ENCODE measurements at places on chromosomes 12 and 14.
A peak's percentile ranks its signal among the peaks of the same experiment; 100 is the strongest.

DNA sequence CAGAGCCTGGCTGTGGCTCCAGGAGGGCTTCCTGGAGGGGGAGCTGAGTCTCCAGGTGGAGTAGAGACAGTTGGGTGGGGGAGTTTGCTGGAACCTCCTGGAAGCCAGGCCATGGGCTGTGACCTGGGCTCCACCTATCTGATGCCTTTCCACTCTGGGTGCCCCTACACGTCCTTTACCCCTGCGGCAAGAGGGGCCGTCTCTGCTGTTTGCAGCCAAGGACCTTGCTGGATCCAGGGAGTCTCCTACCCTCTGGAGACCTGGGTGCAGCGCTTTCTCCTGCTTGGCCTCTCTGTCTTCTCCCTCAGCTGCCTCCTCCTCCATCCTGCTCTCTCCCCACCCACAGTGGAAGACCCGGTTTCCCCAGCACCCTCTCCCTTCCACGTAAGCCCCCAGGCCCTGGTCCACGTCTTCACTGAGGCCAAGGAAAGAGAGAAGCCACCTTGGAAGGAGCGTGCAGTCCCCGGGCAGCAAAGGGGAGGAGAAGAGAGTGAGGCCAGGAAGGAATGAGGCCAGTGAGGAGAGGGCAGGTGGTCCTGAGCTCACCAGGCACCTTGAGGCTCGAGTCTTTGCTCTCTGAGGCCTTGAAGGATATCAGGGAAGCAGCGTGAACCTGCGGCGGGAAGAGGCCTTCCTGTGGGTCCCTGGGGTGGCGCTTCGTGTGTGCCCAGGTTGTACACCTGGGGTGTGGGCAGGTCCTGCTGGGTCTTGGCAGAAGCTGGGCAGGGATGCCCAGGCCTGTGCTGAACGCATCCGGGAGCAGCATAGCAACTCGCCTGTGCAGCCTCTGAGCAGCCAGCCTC is 294.3 kb upstream of the RTL1 start:
- no peak for DNase-seq

DNA sequence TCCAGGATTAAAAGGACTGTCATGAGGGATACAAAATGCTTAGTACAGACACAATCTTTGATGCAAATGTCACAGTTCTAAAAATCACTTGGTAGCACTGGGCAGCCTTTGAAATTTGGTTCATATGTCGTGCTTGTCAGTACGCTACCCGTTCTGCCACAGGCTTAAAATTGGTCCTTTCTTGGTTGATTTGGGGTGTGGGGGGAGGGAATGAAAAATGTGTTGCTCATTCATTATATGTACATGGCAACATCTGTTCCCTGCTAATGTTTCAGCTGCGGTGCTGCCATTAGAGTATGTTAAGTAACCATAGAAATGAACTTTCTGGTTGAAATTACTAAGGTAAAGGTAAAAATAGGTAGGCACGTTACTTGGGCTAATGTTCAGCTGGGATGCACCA is 155.4 kb upstream of the ARHGAP5 start:
- DNase-seq: no peak

DNA sequence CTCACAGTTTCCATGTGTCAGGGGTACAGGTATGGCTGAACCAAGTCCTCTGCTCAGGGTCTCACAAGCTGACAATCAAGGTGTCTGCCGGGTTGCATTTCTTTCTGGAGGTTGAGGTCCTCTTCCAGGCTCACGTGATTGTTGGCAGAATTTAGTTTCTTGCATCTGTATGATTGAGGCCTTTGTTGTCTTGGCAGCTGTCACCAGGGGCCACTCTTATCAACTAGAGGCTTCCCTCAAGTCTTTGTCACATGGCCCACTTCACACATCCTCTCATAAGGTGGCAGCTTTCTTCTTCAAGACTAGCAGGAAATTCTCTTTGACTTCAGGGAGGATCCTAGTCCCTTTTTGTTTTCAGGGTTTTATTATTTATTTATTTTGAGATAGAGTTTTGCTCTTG is 46.0 kb upstream of the FOS start:
- peak; percentile 85 for DNase-seq

DNA sequence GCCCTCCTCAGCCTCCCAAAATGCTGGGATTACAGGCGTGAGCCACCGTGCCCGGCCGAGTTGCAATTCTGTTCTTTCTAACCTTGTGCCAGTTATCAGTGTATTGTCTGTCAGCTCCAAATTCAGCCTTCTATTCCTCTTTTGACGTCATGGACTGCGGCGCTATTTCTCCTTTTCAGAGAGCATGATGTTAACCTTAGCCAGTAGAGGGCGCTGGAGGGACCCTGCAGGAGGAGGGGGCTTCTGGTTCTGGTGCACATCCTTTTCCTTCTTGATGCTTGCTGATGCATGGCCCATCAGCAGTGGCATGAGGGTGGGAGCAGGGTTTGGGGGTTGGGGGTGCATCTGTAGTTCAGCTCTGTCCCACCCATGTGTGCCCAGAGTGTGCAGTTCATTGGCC is 179.3 kb upstream of the RMST start:
- DNase-seq: no peak

DNA sequence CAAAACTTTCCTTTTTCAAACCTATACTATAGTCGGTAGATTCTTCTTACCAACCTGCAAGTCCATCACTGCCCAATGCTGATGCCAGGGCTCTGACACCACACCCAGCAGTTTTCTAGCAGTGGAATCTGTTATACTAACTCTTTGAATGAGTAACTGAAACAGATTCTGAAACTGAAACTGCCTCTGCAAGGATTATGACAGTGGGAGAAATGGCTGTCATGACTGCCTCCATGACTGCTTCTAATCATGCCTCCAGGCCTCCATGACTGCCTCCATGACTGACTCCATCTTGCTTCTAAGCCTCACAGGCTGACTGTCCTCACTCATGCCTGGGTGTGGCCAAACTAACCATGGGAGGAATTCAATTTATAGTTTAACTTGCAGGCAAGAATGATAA is 29.4 kb upstream of the OXA1L start:
- no peak for DNase-seq

DNA sequence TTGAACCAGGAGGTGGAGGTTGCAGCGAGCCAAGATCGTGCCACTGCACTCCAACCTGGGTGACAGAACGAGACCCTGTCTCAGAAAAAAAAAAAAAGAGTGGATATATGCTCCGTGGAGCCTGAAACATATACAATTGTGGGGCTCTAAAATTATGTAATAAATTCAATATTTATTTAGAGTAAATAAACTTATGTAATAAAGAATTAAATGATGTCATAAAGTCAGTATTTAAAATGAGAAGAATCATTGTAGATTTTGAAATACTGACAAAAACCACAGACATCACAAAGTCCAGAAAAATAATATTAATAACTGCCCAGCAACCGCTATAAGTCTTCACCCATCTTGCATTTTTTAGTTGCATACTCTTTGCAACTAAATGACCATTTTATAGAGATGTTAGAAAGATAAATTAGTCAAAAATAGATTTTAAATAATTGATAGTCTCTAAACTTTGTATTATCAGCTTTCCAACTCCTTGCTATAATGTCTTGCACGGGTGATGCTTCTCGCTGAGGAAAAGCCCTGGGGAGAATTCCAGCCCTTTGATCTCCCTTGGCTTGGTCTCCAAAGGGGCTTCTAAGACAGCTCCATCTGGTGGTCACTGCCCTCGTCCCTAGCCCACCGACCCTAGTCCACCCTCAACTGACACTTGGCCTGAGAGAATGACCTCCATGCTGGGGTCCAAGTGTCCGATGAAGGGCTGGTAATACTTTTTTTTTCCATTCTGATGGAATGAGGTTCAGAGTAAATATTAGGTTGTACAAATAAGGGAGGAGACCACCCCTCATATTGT is 7.9 kb upstream of the TMBIM6 start:
- DNase-seq: no peak

GRCh38 chr14:104326848-104327247 is 188.5 kb downstream of the KIF26A start:
- DNase-seq: no peak

GRCh38 chr14:90293766-90294730 is 37.7 kb downstream of the NRDE2 start:
- DNase-seq: no peak

DNA sequence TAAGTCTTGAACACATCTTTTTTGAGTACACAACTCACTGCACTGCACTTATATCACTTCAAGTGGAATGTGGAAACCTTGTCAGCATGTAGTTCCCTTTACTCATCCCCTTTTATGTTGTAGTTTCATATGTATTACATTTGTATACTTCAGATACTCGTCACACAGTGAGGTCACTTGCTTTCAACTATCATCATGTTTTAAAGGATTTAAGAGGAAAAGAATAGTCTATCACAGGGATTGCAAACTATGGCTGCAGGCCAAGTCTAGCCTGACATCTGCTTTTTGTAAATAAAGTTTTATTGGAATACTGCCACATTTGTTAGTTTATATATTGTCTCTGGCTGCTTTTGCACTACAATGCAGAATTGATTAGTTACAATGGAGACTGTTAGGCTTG is 24.3 kb downstream of the CNOT2 start:
- no peak for DNase-seq

DNA sequence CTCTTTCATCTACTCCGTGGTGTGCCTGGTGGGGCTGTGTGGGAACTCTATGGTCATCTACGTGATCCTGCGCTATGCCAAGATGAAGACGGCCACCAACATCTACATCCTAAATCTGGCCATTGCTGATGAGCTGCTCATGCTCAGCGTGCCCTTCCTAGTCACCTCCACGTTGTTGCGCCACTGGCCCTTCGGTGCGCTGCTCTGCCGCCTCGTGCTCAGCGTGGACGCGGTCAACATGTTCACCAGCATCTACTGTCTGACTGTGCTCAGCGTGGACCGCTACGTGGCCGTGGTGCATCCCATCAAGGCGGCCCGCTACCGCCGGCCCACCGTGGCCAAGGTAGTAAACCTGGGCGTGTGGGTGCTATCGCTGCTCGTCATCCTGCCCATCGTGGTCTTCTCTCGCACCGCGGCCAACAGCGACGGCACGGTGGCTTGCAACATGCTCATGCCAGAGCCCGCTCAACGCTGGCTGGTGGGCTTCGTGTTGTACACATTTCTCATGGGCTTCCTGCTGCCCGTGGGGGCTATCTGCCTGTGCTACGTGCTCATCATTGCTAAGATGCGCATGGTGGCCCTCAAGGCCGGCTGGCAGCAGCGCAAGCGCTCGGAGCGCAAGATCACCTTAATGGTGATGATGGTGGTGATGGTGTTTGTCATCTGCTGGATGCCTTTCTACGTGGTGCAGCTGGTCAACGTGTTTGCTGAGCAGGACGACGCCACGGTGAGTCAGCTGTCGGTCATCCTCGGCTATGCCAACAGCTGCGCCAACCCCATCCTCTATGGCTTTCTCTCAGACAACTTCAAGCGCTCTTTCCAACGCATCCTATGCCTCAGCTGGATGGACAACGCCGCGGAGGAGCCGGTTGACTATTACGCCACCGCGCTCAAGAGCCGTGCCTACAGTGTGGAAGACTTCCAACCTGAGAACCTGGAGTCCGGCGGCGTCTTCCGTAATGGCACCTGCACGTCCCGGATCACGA is 2.2 kb downstream of the SSTR1 start:
- DNase-seq: no peak

- DNase-seq: no peak
Observed at GRCh38 chr12:67681105-67681778, 32.7 kb downstream of the DYRK2 start.

- DNase-seq: no peak
Observed at GRCh38 chr12:132566516-132567131, 43.8 kb downstream of the LRCOL1 start.

DNA sequence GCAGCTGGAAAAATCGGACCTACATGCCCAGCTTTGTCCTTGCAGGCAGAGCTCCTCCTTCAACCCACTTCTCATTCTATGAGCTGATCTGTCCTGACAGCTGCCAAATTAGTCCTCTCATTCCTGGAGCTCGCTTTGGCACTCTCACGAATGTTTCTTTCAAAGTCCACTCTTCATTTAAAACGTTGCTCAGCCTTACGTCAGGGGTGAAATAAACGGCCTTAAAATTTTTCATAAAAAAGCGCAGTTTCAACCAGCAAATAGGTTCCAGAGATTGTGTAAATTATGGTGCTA is 120.9 kb upstream of the HIF1A start:
- no peak for DNase-seq

GRCh38 chr14:100213587-100213955 is 25.4 kb upstream of the YY1 start:
- DNase-seq: no peak

DNA sequence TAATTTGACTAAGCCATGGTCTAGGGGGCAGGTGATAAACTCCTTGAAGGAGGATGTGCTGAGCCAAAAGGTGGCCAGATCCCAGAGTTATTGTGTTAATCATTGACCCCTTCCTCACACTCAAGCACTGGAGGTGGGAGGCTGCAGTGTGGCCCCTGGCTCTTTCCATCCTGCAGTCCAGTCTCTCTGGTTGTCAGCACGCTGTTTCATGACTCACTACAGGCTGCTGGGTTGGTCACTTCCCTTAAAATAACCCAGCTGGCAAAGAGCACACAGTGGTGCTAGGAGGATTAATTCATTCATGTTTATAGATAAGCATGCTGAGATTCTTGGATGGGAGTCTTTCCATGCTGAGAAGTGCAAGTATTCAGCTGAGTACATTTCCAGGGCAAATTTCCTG is 228.9 kb downstream of the ANO2 start:
- DNase-seq: no peak

DNA sequence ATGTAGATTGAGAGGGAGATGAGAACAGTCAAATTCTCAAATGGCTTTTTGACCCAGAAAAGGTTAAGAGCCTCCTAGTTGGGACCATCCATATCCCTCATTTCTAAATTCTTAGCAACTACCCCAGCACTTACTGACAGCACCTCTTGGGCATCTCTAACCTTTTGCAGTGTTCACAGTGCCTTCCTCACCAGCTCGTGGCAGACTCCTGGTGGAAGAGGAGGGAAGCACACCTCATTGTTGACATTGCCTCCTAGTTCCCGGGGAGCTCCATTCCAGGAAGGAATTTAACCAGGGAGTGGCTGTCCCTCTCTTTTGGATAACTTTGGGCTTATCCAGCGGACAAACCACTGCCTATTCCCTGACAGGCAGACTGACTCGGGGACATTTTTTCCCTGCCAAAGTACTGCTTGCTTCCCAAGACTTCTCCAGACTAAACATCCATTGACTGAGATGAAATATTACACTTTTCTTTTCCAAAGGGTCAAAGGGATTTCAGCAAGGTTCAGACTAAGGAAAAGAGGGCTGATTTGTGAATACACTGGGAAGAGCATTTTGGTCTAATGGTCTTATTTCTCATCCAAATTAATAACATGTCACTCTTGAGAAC is 9.0 kb upstream of the OR6J1 start:
- DNase-seq: peak; percentile 64

Measured in CD4-positive, alpha-beta T cell treated with Interleukin-17A for 1 hour (primary cell).